ENCODE measurements at places on chromosomes 3 and 15. TPM values are rescaled to one million over a fixed set of nuclear protein-coding genes. Genes with fewer than 3 reads are reported as not detected.

LRRC31 gene
- not detected for polyA plus RNA-seq

GRCh38 chr15:79922512-79923078, 25.8 kb upstream of the MTHFS start:
- DNase-seq, result peak; percentile 44

DNA sequence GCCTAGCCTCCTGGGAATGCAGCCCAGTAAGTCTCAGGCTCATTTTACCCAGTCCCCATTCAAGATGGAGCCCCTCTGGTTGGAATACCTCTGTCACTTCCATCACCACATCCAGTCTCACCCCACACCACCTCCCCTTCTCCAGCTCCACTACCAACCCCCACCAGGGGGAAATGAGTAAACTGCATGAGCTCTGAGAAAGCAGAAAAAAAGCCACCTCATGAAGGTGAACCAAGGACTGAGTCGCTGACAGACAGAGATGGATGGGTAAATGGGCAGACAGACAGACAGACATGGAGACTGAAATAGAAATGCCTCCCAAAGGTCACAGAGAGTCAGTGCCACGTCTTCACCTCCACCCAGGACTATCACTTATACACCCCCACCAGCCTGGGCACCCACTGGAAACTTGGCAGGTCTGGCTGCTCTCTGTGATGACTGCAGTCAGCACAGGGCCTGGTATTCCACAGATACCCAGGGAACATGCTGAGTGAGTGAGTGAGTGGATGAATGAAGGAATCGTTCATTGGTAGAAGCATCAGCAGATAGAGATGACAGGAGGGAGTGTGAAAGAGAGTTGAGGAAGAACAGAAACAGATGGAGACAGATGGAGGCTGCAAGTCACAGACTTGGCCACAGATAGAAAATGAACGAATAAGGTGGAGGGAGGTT, 4.9 kb upstream of the LOXL1 start:
- no peak for DNase-seq

- DNase-seq, result no peak
Observed at GRCh38 chr3:155635056-155635455, 109.8 kb downstream of the PLCH1 start.

HHATL gene
- polyA plus RNA-seq, result not detected

- no peak for DNase-seq
Observed at GRCh38 chr15:89335298-89336041, 846 bp upstream of the POLG start.

GRCh38 chr3:42758126-42758525, 14.9 kb downstream of the CCDC13 start:
- no peak for DNase-seq
